ENCODE measurements at places on chromosomes 3 and 15.

DNA sequence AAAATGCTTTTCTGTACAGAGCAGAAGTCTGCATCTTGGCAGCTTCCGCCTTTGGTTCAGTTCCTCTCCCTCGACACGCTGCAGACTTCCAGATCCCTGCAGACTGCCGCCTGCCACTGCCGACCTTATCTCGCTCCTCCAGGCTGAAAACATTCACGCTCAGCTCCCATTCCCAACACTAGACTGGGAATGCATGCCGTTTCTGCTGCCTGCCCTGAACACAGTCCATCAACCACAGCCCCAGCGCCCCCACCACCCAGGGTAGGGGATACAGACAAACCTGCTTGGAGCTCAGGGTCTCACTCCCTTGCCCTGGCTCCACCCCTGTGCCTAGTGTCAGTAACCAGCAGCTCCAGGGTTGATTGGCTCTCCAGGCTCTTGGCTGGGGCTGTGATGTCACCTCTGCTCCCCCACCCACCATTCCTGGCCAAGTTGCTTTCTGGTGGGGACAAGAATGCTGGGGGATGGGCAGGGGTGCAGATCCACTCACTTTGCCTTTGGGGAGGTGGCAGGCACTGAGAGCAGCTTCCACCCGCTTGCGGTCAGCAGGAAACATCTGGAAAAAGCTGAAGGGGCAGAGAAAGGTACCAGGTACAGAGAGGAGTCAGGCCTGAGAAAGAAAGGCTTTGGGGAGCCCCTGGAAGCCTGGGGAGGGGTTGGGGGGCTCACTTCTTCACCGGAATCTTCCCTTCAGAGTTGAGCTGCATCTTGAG, 6.1 kb downstream of the PLCB2 start:
- DNase-seq, result no peak

DNA sequence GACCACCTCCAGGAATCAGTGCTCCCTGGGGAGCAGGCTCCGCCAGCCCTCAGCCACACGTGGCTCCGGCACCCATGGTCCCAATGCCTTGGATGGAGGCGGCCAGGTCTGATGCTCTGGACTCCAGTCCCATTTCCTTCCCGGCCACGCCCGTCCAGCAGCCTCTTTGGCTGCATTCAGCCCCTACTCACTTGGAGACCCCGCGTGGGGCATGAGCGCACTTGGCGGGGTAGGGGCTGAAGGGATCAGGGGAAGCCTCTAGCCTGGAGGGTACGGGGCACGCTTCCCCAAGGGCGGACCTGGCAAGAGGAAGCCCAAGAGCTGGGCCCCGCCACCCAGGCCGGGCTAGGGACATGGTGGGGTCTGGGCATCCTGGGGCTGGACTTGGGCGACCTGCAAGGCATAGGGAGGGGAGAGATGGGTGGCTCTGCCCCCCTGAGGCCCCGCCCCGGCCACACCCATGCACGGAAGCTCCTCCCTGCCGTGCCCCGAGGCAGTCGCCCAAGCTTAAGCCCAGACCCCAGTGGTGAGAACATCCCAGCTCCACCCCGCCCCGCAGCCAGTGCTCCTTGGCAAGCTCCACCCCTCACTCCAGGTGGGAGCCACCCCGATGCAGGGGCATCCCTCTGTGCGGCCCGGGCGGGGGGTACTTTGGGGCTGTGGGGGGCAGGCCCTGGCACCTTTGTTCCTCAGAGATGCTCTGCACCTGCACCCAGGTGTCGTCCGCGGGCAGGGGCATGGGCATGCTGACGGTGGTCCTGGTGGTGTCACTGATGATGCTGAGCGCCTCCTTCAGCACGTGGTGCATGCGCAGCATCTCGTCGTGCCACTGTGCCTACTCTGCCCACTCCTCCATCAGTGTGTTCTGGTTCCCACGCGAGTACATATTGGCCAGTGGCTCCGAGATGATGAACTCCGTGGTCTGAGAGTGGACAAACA, 163.5 kb downstream of the GOLGA6L4 start:
- DNase-seq, result no peak

DNA sequence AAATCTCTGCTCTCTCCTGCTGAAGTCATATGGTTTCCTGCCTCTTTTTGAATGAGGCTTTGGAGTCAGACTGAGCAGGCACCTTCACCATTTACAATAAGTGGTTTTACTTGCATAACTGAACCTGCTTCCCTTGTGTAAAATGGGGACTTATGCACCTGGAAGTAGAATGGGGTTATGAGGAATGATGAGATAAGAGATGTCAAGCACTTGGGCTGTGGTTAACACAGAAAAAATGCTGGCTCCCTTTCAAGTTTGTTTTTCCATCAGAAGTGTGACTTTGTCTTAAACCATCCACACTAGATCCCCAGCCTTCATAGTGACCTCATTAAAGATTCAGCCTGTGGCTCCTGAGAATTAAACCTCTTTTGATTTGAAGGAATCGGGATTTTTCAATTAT, 5.2 kb downstream of the EXOSC7 start:
- no peak for DNase-seq

DNA sequence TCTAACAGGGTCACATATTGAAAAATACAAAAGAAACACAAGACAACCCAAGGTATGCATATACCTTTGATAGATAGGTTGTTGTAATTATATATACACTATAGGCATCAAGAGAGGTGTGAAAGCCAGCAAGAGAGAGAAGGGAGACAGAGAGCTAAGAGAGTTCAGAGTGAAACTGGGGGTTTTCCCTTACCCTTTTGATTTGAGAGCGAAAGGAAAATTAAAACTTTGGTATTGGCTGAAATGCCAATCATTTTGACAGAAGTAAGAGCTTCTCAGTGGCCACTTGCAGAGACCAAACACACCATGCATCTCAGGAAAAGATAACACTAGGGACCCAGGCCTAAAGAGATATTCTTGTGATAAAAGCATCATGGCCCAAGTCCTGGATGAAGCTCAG, 183.6 kb downstream of the SHOX2 start:
- no peak for DNase-seq

DNA sequence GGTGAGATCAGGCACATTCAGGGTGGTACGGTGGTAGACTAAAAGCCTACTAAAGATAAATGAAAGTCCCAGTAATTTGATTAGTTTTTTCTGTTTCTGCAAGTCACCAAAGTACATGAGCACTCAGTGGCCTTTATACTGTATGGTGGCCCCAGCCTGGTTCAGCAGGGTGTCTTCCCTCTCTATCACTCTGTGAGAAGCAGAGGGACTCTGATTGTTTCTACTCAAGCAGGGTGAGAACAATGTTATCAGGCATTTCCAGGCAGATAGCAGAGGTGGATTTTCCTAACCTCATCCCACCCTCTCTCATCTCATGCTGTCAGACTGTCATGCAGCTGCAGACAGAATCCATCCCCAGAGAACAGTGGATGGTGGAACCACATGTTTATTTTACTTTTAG, 71.5 kb upstream of the BFSP2 start:
- DNase-seq, result no peak

DNA sequence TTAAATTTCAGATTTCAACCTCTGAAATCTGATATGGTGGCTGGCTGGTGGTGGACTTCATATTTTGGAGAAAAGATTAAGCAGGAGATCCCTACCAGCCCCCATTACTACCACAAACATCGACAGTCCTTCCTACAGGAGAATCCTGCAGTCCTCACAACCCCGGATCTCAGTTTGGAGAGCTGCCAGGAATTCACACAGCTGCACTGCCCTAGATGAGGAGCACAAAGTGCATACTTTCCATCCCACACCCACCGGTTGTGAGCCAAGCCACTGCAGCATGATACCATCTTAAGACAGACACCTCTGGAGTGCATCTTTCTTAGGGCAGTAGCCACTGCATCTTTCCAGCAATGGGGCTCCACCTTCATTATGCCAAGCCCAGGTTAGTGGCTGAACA, 185.5 kb upstream of the GPR149 start:
- DNase-seq, result no peak

DNA sequence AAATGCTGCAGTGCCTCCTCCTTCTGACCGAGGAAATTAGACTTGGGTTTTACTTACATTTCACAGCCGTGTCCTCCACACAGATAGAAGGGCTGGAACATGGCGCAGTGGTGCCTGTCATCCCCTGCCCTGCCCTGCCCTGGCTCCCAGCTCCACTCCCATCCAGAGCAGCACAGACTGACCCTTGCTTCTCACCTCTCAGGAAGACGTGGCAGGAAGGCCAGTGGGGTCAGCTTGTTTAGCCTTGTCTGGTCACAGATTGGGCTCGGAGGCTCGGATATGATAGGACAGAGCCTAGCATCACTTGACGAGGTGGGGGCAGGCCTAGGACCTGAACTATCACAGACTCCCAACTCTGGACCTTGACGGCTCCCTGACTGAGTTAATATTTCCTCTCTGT, 88.5 kb downstream of the LINGO1 start:
- no peak for DNase-seq

DNA sequence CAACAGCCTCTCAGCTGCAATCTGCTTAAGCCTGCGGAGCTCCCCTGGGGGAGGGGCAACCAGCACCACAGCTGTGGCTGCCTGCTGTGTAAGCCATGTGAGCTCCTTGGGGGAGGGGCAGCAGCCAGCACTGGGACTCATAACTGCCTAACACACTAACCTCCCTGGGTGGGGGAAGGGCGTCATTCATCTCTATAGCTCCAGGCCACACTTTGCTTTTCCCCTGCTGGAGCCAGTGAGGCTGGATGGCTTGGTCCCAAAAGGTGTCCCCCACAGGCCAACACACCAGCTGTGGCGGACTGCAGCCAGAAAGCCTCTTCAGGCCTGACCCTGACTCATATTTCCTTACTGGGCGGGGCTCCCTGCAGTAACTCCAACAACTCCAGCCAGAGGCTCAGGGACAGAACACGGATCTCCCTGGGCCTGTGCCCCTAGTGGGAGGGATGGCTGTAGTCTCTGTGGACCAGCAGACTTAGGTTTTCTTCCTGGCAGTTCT, 129.8 kb downstream of the PPM1L start:
- DNase-seq, result peak; percentile 19

- DNase-seq, result no peak
Measured at GRCh38 chr3:56197259-56197965, 270.9 kb downstream of the ERC2 start.

DNA sequence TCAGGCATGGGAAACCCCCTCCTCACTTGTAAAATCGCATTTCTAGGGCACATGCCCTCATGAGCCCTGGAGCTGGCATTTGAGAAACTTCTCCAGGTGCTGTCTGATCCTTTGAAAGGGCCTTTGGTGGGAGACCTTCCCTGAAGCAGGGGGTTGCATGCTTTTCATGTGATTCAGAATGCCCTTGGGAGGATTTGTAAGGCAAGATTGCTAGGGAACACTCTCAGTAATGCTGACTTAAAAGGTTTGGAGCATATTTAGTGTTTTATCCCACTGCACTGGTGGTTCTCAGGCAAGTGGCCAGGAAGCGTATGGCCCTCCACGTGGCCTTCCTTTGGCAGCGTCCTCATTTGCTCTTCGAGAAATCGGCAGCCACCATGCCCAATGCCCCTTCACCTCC, 164.1 kb downstream of the ARRDC4 start:
- no peak for DNase-seq

- no peak for DNase-seq
Measured at GRCh38 chr15:63354821-63355650, 26.6 kb downstream of the CA12 start.

DNA sequence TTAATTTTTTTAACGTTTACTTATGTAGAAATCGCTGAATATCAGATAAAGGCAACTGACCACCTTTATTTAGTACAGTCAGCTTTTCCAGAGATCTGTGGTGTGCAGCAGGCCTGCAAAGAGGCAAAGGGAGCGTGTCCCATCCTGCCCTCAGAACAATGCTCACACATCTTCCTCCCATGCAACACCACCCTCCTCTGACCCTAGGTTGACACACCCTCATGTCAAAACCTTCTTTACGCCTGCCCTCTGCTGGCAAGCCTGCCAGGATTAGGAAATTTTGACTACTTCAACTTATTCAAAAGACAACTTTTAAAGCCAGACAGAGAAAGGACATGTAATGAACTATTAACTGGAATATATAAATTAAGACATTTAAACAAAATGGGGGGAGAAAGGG, 513.7 kb downstream of the FOXP1 start:
- peak; percentile 76 for DNase-seq

DNA sequence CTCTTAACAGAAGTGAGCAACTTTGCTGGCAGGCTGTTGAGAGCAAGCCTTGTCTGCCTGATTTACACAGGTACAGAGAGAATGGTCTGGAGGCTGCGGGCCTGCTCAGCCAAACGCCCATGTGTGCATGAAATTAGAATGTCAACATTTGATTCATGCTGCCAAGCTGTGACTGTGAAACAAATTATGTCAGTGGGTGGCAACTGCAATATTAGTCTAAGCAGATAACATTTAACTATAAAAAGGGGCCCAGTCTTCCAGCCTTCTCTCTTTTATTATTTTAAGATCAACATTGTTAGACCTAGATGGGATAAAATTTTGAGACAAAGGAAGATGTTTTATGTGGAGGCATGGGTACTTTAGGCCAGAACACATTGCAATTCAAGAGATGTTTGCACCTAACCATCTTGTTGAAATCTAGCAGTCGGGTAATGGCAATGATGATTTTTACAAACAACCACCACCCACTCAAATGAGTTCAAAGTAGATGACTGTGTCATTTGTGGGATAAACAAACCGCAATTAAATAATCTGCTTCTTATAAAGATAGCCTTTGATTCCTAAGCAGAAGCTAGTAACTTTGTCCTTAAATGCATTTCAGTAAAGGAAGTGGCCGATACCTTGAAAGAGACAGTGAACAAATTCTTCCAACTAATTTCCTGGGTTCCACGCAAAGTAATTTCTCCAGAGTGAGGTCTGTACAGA, 70.2 kb downstream of the FOXB1 start:
- DNase-seq, result no peak
